ENCODE measurements at places on chromosomes 13 and 19. TPM values are rescaled to one million over a fixed set of nuclear protein-coding genes. Genes with fewer than 3 reads are reported as not detected.

MEGF8 gene
- polyA plus RNA-seq: 27.9 TPM

FAM216B gene
- 12.9 TPM for polyA plus RNA-seq

DEDD2 gene
- polyA plus RNA-seq: 16.5 TPM

ETV2 gene
- polyA plus RNA-seq: 2.0 TPM

CLDN10 gene
- 4.9 TPM for polyA plus RNA-seq

All from right lung (tissue), 10 donors.